Stimulated activated CD4-positive, alpha-beta T cell treated with anti-CD3 and anti-CD28 coated beads, Interleukin-4, amount 100 ng/mL, for 1 hour (primary cell): ENCODE measurements at places on chromosomes 1 and 21.
A peak's percentile ranks its signal among the peaks of the same experiment; 100 is the strongest.

DNA sequence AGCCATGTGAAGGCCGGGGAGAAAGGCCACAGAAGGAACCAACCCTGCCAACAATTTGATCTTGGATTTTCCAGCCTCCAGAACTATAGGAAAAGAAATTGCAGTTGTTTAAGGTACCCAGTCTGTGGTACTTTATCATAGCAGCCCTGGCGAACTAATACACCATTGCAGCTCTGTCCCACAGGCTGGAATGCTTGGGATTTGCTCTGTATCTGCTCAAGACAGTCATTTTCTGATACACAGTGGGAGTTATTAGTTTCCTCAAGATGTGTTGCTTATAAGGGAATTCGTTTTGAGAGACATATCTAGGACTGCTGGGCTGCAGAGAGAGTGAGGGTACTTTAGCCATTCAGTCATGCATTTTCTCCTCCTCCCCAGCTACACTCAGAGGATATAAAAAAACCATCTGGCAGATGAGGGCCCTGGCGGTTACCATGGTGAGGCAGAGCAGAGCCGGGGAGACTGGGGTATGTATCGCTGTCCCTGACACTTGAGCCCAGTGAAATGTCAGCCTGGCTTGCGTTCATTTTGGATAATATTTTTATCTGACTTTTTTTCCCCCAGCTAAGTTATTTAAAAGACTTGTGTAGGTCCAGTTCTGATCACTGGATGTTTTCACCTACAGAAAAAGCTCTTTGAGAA, 104.6 kb downstream of the DIRAS3 start:
- DNase-seq = no peak

DNA sequence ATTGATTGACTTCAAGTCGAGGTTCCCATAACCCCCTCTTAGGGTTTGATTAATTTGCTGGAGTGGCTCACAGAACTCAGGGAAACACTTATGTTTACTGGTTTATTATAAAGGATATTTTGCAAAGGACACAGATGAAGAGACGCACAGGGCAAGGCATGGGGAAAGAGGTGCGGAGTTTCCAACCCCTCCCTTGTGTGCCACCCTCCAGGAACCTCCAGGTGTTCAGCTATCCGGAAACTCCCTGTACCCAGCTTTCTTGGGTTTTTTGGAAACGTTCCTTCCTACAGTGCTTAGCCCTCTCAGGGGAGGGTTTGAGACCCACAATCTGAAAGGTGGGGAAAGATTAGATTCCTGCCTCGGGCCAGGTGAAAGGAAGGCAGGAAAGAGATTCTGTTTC, 48.2 kb downstream of the UCK2 start:
- no peak for DNase-seq

DNA sequence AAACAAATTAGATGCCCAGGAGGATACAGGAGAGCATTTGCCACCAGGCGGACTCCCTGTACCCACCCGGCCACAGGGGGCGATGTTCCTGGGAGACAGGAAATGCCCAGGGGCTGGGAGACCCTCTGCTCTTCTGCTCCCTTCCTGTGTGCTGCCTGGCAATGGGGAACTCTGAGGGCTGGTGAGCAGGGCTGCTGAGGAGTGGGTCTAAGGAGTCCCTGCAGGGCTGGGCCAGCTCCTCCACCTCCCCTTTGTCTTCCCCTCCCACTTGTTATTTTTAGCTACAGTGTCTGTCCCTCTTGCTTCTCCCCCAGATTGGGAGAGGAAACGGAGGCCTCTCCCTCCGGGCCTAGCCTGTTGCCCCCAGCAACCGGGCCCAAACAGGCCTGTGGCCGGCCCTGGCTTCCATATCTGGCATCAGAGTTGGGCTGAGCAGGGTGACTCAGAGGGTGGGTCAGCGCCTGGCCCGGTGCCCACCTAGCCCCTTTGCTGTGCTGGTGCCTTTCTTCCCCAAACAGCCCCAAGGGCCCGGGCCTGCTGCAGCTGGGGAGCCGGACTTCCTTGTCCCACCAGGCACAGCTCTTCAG, 11.6 kb downstream of the LMNA start:
- DNase-seq = no peak

GRCh38 chr1:160570840-160571239, 8.5 kb downstream of the CD84 start:
- no peak for DNase-seq

- DNase-seq = no peak
Measured at GRCh38 chr1:40029608-40030007, 10.9 kb upstream of the CAP1 start.

- no peak for DNase-seq
Measured at GRCh38 chr1:34696981-34697380, 57.9 kb upstream of the GJB5 start.

DNA sequence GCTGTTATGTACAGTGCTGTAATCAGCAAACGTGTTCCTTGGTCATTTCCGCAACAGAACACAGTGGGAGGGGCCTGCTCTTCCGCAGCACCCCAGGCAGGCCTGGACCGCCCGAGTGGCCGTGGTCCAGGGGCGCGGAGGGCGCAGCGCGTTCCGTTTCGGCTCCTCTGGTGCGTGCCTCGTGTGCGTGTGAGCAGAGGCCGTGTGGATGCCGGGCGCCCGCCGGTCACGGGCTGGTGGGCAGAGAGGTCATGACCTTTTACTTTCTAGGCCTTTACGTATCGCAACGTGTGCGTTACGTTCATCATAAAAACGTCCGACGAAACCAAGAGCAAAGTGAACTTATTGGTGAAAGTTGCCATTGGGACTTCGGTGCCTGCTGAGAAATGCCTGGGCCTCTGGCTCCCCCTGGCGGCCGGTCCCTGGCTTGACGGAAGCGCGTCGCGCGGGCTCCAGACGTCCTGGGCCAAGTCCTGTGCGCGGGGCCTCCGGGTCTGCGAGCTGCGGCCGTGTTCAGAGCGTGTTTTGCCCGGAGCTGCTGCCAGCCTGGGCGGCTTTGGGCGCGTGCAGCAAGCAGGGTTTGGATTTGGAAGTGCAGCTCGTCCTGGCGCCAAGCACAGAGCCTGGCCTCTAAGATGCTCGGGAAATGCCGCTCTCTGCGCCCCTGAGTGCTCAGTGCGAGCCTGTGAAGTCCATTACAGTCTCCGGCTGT, 34.4 kb downstream of the COL18A1 start:
- peak; percentile 87 for DNase-seq

DNA sequence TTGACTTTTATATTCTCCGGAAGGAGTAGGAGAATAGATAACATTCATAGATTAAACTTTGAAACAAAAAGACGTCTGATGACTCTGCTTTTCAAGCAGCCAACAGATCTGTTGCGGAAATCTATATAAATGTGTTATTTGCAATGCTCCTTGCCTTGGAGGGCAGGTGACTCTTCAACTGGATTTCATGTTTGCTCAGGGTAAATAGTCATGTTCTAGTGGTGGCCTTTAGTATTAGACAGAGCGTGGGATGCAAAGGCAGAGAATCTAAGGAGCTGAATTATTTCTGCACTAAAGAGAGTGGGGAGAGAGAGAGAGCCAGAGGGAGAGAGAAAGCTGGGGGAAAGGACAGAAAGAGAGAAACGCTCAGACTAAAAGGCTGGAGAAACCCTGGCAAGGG, 454.3 kb downstream of the AJAP1 start:
- no peak for DNase-seq

DNA sequence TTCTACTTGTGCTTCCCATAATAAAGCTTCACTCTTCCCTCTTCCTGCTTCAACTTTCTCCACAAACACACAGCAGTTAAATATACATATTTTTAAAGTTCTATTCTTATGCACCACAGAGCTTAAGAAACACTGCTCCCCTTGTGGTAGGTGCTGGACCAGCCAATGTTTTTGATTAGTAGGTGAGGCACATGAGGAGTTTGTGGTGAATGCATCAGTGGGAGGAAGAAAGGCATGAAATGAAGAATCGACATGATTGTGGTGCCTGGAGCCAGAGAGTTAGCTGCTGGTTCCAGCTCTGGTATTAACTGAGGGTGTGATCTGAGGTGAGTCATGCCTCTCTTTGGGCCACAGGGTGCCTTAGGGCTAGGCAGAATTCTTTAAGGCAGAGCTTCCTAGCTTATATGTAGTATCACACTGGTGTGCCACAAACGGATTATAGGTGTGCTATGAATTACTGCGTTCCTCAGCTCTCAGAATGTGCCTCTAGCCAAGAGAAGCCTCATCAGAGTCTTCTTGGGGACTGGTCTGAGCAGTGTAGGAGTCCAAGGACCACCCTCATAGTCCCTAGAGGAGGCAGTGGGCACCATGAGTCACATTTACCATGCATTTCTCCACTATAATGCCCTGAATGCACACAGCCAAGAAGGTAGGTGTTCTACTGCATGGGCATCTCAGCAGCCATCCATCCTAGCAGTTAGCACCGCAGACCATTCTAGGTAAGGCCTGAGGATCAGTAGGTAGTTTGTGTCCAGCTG, 97.4 kb upstream of the SGIP1 start:
- peak; percentile 38 for DNase-seq

GRCh38 chr1:182608845-182609610, 4.8 kb upstream of the RGS16 start:
- no peak for DNase-seq

DNA sequence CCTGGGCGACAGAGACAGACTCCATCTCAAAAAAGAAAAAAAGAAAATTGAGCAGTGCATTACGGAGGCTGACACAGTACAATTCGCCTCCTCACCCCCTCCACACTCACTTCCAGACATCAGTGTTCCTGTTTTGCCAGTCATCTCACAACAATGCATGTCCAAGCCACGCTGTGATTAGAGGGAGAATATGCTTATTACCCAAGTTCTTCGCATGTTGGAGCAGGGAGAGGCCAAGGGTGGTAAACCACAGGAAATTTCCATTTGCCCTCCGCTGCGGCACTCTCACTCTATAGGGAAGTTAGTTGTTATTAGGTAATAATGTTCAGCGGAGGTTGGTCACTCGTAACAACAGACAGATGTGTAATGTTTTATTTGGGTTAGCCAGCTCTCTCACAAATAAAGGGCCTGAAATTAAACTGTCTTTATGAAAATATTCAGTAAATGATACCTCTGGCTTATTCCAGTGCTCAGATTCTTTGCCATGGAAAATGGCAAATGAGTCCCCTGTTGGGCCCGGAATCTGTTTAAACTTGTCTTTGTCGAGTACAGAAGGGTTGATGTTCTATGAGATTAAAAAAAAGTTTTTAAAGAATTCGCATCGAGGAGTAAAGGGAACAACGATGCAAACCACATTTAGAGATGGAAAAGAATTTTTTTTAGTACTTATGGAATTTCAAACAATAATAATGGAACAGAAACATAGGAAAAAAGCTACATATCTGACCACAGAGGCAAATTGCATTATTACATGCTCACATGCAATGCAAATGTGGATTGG, 33.1 kb downstream of the KCNJ15 start:
- DNase-seq = no peak

GRCh38 chr1:54537611-54538010, 10.4 kb upstream of the ACOT11 start:
- DNase-seq = no peak

DNA sequence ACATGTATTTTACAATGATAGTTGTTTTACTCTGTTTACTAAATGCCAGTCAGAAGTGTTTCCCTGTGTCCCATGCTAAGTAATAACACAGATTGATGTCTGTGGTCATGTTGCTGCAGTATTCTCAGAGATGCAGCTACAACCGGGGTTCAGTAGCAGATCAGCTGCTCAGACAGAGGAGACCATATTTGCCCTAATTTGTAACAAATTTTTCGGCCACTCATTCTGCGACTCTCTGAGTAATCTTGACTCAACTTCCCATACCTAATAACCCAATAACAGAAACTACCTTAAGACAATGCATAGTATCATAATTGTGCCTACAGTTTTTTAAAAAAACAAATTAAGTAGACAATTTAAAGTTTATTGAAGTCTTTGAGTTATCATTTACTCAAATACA, 32.6 kb downstream of the NIBAN1 start:
- no peak for DNase-seq

- no peak for DNase-seq
Measured at GRCh38 chr1:198878566-198878965, 239.7 kb downstream of the PTPRC start.
